Caki2 (cell line): ENCODE measurements at places on chromosomes 2 and 18. TPM values are rescaled to one million over a fixed set of nuclear protein-coding genes. Genes with fewer than 3 reads are reported as not detected.

Gene SKOR2
- total RNA-seq: not detected in 2 replicates

Gene PSTPIP2
- total RNA-seq: not detected in 2 replicates

Gene BOK
- total RNA-seq: 41.1 and 48.1 TPM in 2 replicates

Gene ANKRD29
- 0.17 and 0.71 TPM in 2 replicates for total RNA-seq

Gene UGT1A8
- total RNA-seq: 0.87 and 2.2 TPM in 2 replicates

Gene KLHL29
- 1.4 and 2.1 TPM in 2 replicates for total RNA-seq

Gene ASB18
- total RNA-seq: not detected in 2 replicates

Gene NT5DC4
- not detected in 2 replicates for total RNA-seq

Gene TGFA
- 84.3 and 116 TPM in 2 replicates for total RNA-seq

Gene RTP5
- total RNA-seq: not detected in 2 replicates

Gene PTGR3
- 4.1 and 12.4 TPM in 2 replicates for total RNA-seq

Gene VIL1
- not detected in 2 replicates for total RNA-seq

Gene KCNG2
- total RNA-seq: not detected in 2 replicates

Gene PJVK
- 0.64 and 4.7 TPM in 2 replicates for total RNA-seq

Gene ERFE
- 39.5 and 53.4 TPM in 2 replicates for total RNA-seq

Gene SULT1C4
- 5.1 and 7.5 TPM in 2 replicates for total RNA-seq

Gene SH2D6
- 0.44 TPM in 1 of 2 replicates, not detected in the other for total RNA-seq

Gene ALKAL2
- total RNA-seq: 2.0 TPM in 1 of 2 replicates, not detected in the other

Gene C1QL2
- not detected in 2 replicates for total RNA-seq

Gene AGAP1
- 5.0 and 5.3 TPM in 2 replicates for total RNA-seq

Gene RNF181
- total RNA-seq: 166 and 213 TPM in 2 replicates

Gene APCDD1
- 0.29 TPM in 1 of 2 replicates, not detected in the other for total RNA-seq

Gene LIMS3
- total RNA-seq: 0.23 and 0.91 TPM in 2 replicates

Gene COL4A4
- total RNA-seq: 3.3 and 6.3 TPM in 2 replicates

Gene RASGRP3
- 0.90 TPM in 1 of 2 replicates, not detected in the other for total RNA-seq

Gene TACR1
- total RNA-seq: not detected in 2 replicates

Gene CD8B2
- not detected in 2 replicates for total RNA-seq

Gene TSPYL6
- not detected in 2 replicates for total RNA-seq

Gene RUFY4
- not detected in 2 replicates for total RNA-seq

Gene CAVIN2
- total RNA-seq: 0.84 TPM in 1 of 2 replicates, not detected in the other

Gene NMUR1
- not detected in 2 replicates for total RNA-seq

Gene NXPH2
- total RNA-seq: 1.6 TPM in 1 of 2 replicates, not detected in the other

Gene IL36A
- total RNA-seq: not detected in 2 replicates

Gene SCN7A
- not detected in 2 replicates for total RNA-seq

Gene CRYGD
- not detected in 2 replicates for total RNA-seq

Gene SLC38A11
- total RNA-seq: 0.09 TPM in 1 of 2 replicates, not detected in the other

Gene TBR1
- not detected in 2 replicates for total RNA-seq

Gene SERPINB3
- total RNA-seq: not detected in 2 replicates

Gene ITM2C
- total RNA-seq: 106 and 109 TPM in 2 replicates

Gene ADD2
- 3.8 and 14.8 TPM in 2 replicates for total RNA-seq

Gene TXNDC2
- 0.23 TPM in 1 of 2 replicates, not detected in the other for total RNA-seq

Gene ZNF396
- total RNA-seq: 1.3 and 2.7 TPM in 2 replicates

Gene OSBPL6
- 0.23 and 0.71 TPM in 2 replicates for total RNA-seq

Gene KCTD1
- total RNA-seq: 14.8 and 38.0 TPM in 2 replicates

Gene PLCD4
- total RNA-seq: 4.3 and 11.9 TPM in 2 replicates

Gene SERPINB10
- not detected in 2 replicates for total RNA-seq

Gene AQP12A
- total RNA-seq: not detected in 2 replicates

Gene MAL
- total RNA-seq: 1.4 TPM in 1 of 2 replicates, not detected in the other

Gene ALK
- total RNA-seq: not detected in 2 replicates

Gene TEKT4
- not detected in 2 replicates for total RNA-seq

Gene MEP1B
- total RNA-seq: 0.17 TPM in 1 of 2 replicates, not detected in the other

Gene IL36RN
- not detected in 2 replicates for total RNA-seq

Gene C1GALT1C1L
- 3.0 and 4.1 TPM in 2 replicates for total RNA-seq

Gene WDR54
- total RNA-seq: 183 and 209 TPM in 2 replicates

Gene DNAJC5G
- not detected in 2 replicates for total RNA-seq

Gene SLC40A1
- total RNA-seq: 7.4 and 7.9 TPM in 2 replicates

Gene NDC80
- total RNA-seq: 24.5 and 34.4 TPM in 2 replicates

Gene FOXI3
- not detected in 2 replicates for total RNA-seq
